Frontal cortex (tissue), 4 donors: ENCODE measurements at places on chromosomes 2 and 18. TPM values are rescaled to one million over a fixed set of nuclear protein-coding genes. Genes with fewer than 3 reads are reported as not detected.

Gene FBXO15
- total RNA-seq = 4.1 TPM

DNA sequence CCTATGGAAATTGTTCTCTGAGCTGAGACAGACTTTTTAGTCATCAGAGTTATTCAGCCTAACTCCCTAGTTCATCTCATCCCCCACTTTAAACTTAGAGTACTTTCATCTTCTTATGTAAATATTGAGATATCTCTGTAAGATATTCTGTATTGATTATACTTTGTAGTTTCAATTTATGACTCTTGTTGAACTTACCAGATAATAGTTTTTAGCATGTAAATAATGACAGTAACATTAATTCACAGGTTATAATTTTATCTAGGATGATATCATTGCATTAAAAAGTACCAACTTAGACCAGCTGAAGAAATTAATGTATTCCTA is 14.8 kb upstream of the EIF2AK2 start:
- no peak for DNase-seq

GRCh38 chr2:54099829-54100585 is 15.4 kb upstream of the ACYP2 start:
- no peak for DNase-seq

- no peak for DNase-seq
Observed at GRCh38 chr18:58819051-58819450, 45.6 kb upstream of the ZNF532 start.

DNA sequence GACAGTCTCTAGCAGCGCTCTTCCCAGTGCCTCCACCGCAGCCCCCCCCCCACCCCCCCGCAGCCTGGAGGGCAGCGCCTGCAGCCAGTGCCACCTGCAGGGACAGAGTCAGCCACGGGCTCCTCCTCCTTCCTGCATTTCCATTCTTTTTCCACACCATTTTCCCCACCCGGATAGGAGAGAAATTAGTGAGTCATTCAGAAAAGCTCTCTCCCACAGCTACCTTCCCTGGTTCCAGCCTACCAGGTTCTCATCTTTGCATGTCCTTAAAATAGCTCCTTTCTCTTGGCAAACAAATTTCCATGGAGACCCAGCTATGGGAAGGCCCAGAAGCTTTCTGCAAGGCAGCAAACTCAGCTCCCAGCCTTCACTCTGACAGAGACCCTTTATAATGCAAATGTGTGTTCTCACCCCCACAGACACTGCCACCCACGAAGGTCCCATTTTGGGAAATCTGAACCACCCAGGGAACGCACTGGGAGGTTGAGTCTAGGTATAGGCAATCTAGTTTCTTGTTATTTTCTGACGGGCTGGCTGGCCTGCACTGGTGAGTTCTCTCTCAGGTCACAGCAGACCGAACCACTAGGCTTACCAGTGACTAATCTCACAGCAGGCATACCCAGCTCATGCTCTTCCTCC is 41.8 kb upstream of the ATG16L1 start:
- no peak for DNase-seq
